ENCODE measurements at places on chromosomes 5 and 9.

DNA sequence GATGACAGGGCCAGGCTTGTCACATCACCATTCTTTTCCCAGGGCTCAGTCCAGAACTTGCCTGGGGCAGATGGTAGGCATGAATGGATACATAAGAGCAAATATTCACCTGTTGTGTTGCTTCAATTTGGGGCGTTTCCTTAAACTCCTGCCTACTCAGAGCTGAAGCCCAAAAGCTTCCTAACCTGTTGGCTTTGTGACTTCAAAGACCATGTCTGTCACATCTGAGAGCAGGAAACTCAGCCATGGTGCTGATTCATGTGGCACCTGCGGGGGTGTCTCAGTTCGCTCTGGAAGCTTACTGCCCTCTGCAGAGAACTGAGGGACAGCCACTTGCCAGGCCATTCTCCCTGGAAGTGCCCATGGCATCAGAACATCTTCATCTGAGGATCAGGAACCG lies 246.6 kb downstream of the HSPA4 start:
- DNase-seq = no peak

GRCh38 chr9:26735160-26735559 lies 157.4 kb downstream of the CAAP1 start:
- DNase-seq = no peak

DNA sequence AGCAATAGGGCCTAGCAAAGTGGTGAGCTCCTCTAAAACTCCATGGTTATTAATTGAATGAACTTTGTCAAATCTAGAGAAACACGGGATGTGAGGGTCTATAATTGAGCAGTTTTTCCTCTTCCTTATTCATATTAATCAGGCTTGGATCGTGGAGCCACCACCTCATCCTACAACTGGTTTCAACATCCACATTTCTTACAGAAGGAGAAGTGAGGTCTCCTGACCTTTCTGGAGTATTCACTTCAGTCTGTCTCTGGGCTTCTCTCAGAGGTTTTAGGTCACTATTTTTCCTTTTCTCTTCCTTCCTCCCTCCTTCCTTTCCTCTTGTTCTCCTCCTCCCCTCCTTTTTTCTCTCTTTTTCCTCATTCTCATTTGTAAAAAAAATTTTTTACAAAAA lies 177.3 kb upstream of the ACTBL2 start:
- DNase-seq = no peak

GRCh38 chr5:59840200-59840601 lies 53.3 kb downstream of the PDE4D start:
- DNase-seq = no peak

GRCh38 chr9:82457298-82457697 lies 468.7 kb downstream of the SPATA31D1 start:
- DNase-seq = no peak

DNA sequence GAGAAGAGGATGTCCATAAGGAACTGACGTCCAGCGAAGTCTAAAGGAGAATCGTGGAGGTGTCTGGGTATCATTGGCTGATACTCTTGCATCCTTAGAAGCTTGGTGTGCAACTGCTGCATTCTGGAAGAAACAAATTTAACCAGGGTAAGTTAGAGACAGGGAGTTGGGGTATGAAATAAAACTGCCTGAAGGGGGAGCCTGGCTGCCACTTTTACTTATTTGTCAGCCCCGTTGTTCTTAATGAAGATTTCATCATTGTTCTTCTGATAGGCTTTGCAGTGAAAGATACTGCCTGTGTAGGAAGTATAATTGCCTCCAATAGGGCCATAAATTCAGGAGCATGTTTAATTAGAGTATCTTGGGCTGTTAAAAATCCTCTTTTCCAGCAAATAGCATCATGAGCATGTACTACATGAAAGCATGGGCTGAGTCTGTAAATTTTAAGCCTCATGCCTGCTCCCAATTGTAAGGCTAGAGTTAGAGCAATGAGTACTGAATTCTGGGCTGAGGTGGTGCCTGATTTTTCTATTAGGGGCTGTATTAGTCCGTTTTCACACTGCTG lies 1264.5 kb upstream of the ACO1 start:
- DNase-seq = no peak

- DNase-seq = no peak
Observed at GRCh38 chr9:136539427-136540421, 6.1 kb downstream of the NOTCH1 start.

GRCh38 chr5:135145985-135146384 lies 112.0 kb upstream of the PITX1 start:
- DNase-seq = no peak

DNA sequence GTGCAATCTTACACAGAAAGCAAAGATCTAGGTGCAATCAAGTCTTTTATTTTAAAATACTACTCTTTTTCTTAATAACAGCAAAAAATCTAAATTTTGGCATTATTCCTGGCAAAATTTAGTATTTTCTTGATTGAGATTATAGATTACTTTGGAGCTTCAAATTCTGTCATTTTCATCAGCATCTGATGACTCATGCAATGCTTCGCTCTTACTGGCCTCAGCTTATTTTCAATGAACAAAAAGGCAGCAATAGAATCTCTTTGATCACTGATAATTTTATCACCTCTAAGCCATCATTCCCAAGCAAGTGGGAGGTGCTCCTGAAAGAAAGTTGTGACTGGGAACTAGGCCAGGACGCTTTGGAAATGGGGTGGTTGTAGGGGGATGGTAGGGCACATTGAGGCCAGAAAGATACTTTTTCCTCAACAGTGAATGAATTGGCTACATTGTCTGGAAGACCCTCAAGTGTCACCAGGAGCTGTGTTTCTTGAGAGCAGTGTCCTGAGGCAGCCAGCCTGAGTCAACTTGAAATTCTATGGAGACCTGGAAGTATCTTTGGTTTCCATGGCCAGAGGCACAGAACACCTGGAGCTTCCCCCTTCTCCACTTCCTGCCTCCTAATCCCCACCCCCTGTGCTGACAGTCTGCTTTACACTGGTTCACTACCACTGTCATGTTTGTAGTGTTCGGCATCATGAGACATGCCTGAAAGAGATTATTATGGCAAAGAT lies 46.9 kb upstream of the APC start:
- no peak for DNase-seq

DNA sequence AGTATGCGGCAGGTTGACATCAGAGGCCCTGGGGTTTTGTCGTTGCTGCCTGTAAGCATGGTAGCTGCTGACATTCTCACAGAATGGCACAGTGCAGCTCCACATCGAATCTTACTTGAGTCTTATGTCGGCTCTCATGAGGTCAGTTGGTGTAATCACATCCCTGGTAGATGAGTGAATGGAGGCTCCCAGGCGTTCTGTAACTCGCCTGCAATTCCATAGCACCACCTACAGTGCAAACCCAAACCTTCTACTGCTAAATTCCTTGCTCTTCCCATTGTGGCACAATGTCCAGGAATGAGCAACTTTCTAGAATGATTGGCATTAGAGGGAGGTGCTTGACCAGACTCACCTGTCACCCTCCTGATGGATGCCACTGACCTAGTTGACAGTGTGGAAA lies 578.4 kb downstream of the CCDC171 start:
- DNase-seq = no peak

GRCh38 chr5:145776886-145777285 lies 58.3 kb downstream of the PRELID2 start:
- DNase-seq = no peak

GRCh38 chr5:117833691-117834090 lies 1154.7 kb downstream of the DTWD2 start:
- DNase-seq = no peak

GRCh38 chr9:91098203-91098850 lies 263.4 kb downstream of the AUH start:
- no peak for DNase-seq

DNA sequence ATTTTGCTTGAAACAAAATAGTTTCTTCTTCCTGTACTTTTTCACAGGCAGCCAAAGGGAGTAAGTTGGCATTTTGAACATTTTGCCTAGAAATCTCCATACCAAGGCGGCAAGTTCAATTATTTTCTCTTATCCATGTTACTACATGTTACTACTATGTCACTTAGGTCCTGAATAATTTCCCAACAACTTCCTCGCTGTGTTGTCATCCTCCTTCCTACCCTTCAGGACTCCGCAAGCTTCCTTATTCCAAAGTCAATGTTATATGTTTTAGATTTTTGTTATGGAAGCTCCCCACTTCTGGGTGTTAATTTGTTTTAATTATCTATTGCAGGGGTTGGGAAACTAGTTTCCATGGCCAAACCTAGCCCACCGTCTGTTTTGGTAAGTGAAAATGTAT lies 9.9 kb upstream of the B4GALT1 start:
- no peak for DNase-seq

- DNase-seq = no peak
Observed at GRCh38 chr5:141876628-141877355, 1.4 kb downstream of the PCDH1 start.

DNA sequence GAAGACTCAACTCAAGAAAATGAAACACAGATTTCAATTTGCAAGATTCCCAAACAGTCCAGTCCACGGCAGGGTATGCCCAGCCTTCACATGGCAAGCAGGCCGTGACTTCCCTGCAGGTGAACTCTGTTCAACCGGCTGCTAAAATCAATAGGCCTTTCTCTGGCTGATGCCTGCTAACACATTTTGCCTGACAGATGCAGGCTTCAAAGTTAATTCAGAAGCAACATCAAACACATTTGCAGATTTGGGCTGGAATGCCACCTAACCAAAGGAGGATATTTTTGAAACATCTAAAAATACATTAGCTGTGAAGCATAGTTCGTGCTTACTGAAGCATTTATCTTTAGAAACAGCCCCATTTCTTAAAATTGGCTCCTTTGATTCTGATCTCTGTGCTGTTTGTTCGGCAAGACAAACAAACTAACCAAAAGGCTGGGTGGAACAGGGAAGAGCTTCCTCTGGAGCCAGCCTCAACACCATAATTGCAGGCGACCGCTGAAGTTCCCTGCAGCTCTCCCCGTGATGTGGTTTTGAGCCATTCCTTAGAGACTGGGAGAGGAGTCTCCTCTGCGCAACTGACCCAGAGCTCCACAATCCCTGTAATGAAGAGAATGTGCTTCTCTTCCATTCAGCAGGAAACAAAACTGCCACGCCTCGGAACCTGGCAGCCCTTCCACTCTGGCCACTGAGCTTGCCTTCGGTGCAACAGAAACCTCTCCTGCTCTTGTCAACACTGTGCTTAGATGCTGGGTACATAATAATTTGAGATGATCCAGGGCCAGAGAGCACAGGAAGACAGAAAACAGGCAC lies 126.5 kb downstream of the MYO10 start:
- peak; percentile 74 for DNase-seq

DNA sequence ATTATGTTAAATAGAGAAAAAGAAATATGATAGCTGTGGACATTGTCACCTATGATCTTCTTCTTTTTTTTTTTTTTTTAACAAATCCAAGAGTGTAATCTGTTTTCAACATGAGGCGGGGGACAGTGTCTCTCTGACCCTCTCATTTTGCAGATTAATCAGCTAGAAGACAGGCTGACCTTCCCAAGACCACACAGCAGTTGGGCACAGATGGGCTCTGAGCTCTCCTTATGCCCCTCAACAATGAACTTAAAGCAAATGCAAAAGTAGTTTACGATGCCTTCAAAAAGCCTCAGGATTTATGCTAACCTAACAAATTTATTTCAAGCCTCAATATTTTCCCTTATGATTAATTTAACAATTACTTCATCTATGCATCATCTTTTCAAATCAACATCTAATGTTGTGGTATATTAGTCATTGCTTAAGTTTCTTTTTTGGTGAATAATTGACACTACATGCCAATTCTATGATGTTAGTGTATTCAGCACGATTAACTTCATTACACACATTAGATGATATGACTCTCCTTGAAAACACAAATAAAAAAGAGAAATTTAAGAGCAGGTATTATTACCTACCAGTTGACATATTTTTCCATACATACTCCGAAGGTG lies 7.4 kb downstream of the NFIL3 start:
- no peak for DNase-seq

DNA sequence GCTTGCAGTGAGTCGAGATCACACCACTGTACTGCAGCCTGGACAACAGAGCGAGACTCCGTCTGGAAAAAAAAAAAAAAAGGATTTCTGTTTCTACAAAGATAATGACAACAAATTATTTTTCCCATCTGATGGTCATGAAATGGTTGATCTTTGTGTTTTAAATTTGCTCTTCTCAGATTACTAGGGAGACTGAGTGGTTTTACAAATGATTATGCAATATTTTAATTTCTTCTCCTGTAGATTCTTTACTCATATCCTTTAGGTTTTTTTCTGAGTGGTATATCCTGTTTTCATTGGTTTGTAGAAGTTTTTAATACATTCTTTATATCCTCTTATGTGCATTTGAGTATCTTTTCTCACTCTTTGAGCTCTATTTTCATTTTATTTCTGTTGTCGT lies 20.6 kb upstream of the AUH start:
- no peak for DNase-seq

- DNase-seq = no peak
Observed at GRCh38 chr9:120787933-120788332, 5.3 kb downstream of the FBXW2 start.

- DNase-seq = no peak
Observed at GRCh38 chr9:132896906-132897305, 18.2 kb downstream of the SPACA9 start.

DNA sequence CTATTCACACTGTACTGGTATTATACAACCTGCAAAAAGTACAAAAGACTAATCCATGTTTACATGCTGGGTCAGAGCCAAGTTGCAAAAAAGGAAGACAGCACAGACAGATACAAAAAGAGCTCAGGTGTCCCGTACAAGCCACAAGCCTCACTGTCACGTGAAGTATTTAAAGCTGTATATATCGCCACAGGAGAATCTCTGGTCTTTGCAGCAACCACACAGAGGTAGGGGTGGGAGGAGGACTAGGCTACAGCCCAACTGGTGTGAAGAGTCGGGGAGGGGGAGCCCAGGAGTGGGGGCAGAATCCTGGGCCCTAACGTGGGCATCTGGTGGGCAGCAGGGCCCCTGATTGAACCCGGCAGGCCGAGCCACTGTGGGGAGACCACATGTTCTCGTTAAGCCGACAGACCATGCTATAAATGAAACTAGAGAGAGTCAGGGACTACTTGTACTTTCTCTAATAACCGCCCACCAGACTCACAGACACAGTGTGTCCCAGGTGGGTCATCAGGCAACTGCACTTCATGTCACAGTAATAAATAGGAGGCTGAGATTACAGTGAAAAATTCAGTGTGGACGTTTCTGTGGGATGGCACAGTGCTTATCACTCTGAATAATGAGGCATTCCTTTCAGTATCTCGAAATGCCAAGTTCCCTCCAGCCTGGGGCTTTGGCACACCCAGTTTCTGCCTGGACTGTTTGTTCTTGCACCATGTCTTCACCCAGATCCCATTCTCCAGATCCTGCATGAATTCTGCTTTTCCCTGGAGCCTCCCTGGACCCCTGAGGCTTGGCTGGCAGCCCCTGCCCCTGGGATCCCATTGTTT lies 79.3 kb upstream of the SH3PXD2B start:
- no peak for DNase-seq

DNA sequence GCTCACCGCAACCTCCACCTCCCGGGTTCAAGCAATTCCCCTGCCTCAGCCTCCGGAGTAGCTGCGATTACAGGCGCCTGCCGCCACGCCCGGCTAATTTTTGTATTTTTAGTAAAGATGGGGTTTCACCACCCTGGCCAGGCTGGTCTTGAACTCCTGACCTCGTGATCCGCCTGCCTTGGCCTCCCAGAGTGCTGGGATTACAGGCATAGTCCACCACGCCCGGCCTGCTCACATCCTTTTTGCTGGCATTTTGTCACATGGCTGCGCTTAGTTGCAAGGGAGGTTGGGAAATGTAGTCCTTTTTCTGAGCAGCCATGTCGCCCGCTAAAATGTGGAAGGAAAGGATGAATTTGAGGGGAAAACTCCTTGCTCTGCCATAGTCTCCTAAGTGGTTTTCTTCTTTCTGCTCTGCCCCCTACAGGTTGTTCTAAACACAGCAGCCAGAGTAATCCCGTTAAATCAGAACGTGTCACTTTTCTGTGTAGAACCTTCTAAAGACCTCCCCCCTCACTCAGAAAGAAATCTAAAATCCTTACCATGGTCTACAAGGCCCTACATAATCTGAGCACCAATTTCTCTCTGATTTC lies 57.8 kb upstream of the HSPA9 start:
- no peak for DNase-seq
